ENCODE measurements at places on chromosomes 6 and 20.

- no peak for DNase-seq
These were observed 45.0 kb downstream of the FAM83B start for GRCh38 chr6:54891536-54891935.

GRCh38 chr6:25179051-25179778 lies 100.0 kb upstream of the CARMIL1 start:
- DNase-seq: no peak

GRCh38 chr20:51928931-51929330 lies 126.6 kb upstream of the SALL4 start:
- DNase-seq: no peak

- DNase-seq: no peak
These were observed 104.4 kb upstream of the TAB2 start for GRCh38 chr6:149212892-149213801.

GRCh38 chr20:62926229-62927127 lies at the start of gene DIDO1:
Gene DIDO1, minus strand, starts transcription at chr20:62926505.
- DNase-seq: no peak

DNA sequence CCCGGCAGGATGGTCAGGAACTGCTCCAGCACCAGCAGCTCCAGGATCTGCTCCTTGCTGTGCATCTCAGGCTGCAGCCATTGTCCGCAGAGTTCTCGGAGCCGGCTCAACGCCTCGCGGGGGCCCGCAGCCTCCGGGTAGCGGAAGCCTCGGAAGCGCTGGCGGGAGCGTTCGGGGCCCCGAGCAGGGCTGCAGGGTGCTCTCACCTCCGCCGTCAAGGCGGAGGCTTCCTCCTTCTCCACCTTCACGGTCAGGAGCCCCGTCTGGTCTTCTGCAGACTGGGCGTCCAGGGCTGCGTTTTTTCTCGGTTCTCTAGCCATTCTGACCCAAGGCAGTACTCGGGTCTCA lies 434 bp downstream of the ZKSCAN4 start:
- no peak for DNase-seq

GRCh38 chr6:125859727-125860126 lies 69.0 kb downstream of the NCOA7 start:
- DNase-seq: no peak

GRCh38 chr6:797479-798077 lies 104.6 kb upstream of the EXOC2 start:
- DNase-seq: no peak

DNA sequence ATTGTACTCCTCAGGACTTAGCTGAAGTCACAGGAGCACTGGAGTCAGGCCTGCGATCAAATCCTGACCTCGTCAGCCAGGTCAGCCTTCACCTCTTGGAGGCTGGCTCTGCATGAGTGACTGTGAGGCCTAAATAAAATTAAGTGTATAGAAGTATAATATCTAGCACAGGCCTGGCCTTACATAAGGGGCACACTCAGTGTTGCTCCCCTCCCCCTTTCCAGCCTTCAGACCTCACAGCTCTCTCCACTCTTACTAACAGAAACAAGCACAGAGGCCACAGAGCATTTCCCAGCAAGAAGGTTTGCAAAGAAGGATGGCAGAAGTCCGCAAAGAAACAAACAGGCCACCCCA lies 84.8 kb downstream of the TRERF1 start:
- no peak for DNase-seq

- no peak for DNase-seq
These were observed 5.0 kb upstream of the ZBTB24 start for GRCh38 chr6:109488001-109488400.

GRCh38 chr20:42350521-42350920 lies 732.3 kb upstream of the CHD6 start:
- no peak for DNase-seq

GRCh38 chr6:100260584-100260983 lies 204.1 kb downstream of the SIM1 start:
- no peak for DNase-seq

DNA sequence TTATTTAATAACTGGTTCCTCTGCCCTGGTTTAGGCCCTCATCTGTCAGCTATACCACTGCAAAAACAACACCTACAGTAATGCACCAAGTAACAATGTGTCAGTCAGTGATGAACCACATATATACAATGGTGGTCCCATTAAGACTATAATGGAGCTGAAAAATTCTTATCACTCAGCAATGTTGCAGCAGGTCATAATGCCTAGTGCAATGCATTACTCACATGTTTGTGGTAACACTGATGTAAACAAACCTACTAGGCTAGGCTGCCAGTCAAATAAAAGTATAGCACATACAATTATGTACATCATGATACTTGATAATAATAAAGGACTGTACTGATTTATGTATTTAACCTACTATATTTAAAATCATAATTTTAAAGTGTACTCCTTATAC lies 31.3 kb downstream of the RARS2 start:
- DNase-seq: no peak

DNA sequence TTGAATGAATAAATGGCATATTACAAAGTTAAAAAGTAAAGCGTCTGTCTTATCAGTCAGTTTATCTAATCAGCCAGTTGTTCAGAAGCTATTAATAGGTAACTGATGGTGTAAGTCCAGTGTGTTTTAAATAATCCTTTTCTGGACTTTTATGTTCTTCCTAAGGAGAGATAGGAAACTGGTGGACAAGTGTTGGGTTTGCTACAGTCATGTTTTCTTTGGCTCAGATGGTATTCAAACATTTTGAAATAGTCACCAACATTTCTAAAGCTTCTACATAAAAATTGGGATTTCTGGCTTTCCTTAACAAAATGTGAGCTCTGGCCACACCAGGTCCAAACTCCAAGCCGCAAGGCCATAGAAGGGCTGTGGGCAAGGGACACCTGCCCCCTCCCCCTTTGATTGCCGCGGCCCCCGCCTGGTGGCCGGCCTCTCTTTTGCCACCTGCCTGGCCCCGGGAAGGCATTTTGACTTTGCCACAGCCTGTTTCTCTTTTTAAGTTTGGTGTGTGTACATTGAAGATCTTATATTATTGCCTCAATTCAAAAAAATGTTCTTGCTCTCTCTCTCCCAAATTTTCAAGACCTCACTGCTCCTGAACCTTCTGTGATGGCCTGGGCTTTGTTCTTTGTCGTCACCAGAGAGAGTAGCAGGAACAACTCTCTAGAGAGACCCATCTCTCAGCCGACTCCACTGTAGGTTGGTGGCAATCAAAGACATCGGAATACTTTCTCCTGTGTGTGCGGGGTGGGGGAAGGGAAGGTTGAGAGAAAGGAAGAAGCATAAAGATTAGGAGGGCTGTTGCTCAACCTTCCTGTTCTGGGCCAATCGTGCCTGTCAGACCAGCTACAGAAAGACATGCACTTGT lies 84.0 kb upstream of the ZNF217 start:
- DNase-seq: no peak

GRCh38 chr20:1186367-1186991 lies 1.7 kb upstream of the TMEM74B start:
- DNase-seq: no peak

GRCh38 chr20:60035486-60035885 lies 77.3 kb downstream of the CDH26 start:
- no peak for DNase-seq

DNA sequence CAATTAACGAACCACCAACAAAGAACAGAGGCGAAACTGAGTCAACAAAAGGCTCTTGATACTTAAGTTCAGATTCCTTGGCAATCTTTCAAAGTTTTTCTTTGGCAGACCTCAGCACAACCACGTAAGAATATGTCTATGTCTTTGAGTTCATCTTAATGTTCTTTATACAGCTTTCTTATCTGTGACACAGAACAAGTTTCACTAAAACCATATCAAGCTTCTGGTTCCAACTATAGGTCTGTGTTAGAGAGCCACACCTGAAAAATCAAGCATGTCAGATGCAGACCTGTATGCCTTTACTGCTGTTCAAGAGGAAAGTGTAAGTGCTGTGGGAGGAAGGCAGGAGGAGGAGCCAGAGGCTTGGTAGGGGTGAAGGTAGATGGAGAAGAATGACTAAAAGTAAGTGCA lies 271.3 kb downstream of the KHDC1L start:
- DNase-seq: no peak

All from iPS DF 6.9 (cell line).